Motor neuron (in vitro differentiated cells): ENCODE measurements at places on chromosomes 1 and 21. TPM values are rescaled to one million over a fixed set of nuclear protein-coding genes. Genes with fewer than 3 reads are reported as not detected.

GRCh38 chr1:38004284-38005108 is 818 bp downstream of the FHL3 start:
- peak; percentile 44 for ATAC-seq

DNA sequence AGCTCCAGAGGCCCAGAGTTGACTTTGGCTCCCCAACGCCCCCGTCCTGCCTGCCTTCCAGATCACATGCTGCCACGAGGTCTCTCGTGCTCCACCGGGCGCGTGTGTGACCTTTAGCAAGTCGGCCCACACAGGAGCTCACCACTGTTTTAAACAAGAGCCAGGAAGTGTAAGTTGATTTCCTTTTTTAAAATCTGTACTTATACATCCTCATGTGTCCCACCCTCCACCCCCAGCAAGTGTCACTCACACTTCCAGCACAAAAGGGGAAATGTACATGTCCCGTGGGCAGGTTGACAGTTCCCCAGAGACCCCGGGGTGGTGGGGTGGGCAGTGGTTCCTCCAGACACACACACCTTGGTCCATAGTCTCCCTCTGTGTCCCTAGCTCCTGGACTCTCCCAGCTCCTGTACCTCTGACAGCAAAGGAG is 84.4 kb downstream of the STUM start:
- no peak for ATAC-seq

DNA sequence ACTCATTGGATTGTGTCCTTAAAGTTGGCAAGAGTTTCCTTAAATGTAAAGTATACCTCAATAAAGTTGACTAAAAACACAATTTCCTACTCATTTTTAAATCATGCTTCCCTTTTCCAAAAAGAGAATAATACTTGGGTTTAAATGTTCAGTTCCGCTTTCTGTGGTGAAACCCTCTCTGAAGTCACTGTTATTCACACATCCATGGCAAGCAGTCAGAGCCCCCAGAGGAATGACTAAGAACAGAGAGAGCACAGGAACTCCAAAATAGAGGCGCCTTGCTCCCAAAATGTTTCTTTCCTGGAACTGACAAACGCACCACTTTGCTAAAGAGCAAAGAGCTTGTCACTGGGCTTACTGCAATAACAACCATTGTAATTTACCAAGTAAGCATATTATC is 142.5 kb downstream of the TIAM1 start:
- no peak for ATAC-seq

OBSCN gene
- 18.6 and 19.5 TPM in 2 replicates for total RNA-seq

GRCh38 chr1:162391790-162392563 is 10.4 kb downstream of the C1orf226 start:
- ATAC-seq, result peak; percentile 53

GRCh38 chr1:55560266-55560665 is 345.1 kb upstream of the USP24 start:
- no peak for ATAC-seq

GRCh38 chr1:125064481-125064880 is 3879.7 kb downstream of the SRGAP2C start:
- ATAC-seq, result no peak

GRCh38 chr1:8363186-8363766 is 45.4 kb downstream of the SLC45A1 start:
- ATAC-seq, result no peak

DNA sequence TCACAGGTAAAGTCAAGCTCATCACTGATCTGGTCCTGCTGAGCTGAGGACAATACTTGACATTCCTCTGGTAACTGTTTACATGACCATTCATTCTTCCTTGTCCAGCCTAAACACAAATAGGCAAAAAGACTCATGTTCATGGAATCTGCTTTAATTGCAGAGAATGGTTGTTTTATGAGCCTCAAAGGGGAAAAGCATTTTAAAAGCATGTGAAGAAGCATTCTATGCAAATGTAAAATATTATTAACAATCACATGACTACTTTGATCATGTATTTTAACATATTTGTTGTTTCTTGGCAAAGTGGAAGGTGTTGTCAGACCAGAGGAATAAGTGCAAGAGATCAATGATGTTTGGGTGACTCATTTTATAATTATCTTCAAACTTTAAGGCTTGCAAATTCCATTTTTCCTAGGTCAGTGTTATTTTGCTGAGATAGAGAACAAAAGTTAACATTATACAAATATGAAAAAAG is 133.7 kb downstream of the RUNX1 start:
- ATAC-seq, result no peak

GRCh38 chr1:201676641-201677040 is 137.7 kb downstream of the NAV1 start:
- no peak for ATAC-seq

- ATAC-seq, result no peak
Measured at GRCh38 chr1:61518670-61519400, 206.1 kb downstream of the TM2D1 start.

C8A gene
- not detected in 2 replicates for total RNA-seq

GRCh38 chr1:15489052-15489736 is 13.3 kb downstream of the CELA2B start:
- peak; percentile 42 for ATAC-seq

DOP1B gene
- 16.7 and 18.6 TPM in 2 replicates for total RNA-seq

DNA sequence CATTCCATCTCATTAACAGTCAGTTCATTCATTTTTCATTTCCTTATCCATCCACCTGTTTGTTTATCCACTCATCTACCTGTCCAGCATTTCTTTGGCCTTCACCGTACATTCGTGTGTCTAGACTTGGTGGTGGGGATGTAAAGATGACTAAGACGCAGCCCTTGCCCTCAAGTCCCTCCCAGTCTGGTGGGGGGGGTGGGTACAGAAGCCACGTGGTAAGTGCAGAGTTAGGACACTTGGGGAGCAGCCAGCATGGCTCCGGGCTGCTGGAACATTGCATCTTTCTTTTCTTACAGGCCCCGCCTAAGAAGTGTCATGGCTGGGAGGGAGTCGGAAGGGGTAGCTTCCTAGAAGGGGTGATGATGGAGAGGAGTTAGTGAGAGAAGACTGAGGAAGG is 17.2 kb downstream of the KIF26B start:
- no peak for ATAC-seq

DNA sequence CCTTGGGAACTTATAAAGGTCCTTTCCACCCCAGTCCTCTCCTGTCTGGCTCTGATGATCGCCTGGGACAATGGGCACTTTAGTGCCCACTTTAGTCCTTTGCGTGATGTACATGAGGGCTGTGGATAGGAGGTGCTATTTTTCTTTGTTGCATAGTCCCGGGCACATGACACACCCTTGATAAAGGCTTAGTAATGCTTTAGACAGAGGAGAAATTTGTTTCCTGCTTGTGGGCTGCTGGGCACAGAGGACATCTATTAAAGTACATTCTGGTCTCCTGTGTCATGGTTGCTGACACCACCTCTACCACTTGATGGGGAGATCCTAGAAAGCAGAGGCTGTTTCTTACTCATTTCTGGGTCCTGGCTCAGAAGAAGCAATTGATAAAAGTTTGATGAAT is 5.4 kb upstream of the KNCN start:
- ATAC-seq, result peak; percentile 86

DNA sequence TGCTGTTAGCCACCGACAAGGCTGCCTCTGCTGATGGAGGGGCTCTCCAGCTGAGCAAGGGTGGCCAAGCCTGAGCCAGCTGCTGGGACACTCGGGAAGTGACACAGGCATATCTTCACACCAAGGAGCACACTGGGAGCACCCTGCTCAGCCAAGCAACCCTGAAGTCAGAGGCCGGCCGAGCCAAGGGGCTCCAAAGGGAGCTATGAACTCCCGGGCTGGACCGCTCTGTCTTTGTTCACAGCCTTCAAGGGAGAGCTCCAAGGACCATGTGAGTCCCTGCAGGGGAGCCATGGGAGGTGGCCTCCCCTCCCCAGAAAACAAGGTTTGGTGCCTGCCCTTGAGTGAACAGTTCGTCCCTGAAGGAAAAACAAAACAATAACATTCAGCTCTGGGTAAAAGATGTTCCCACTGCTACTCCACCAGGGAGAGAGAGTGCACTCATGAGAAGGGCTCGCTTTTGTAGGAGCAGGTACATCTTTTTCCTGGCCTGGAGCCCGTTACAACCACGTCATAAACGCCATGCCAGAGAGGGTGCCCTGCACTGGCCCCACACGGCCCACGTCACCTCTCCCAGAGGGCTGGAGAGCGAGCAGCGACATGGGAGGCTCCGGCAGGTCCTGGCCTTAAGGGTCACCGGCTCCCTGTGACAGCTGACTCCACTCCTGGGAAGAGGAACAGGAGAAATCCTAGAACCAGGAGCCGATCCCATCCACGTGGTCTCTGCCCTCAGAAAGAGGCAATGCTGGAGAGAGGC is 56.3 kb upstream of the SLC25A33 start:
- ATAC-seq, result no peak

- ATAC-seq, result no peak
Measured at GRCh38 chr1:168279253-168279652, 1.4 kb upstream of the TBX19 start.

- peak; percentile 86 for ATAC-seq
Measured at GRCh38 chr1:62316135-62316534, 3.1 kb downstream of the KANK4 start.

SH3D21 gene
- total RNA-seq, result 2.8 and 3.8 TPM in 2 replicates

- peak; percentile 70 for ATAC-seq
Measured at GRCh38 chr1:204623894-204624361, 61.6 kb downstream of the LRRN2 start.

GRCh38 chr21:27454234-27454633 is 487.3 kb upstream of the ADAMTS5 start:
- ATAC-seq, result no peak

GRCh38 chr1:169694304-169695075 is 16.9 kb downstream of the SELL start:
- ATAC-seq, result no peak

- no peak for ATAC-seq
Measured at GRCh38 chr1:179001451-179001850, 24.2 kb upstream of the FAM20B start.

GRCh38 chr1:2936559-2937515 is 84.4 kb upstream of the ACTRT2 start:
- ATAC-seq, result no peak

DNA sequence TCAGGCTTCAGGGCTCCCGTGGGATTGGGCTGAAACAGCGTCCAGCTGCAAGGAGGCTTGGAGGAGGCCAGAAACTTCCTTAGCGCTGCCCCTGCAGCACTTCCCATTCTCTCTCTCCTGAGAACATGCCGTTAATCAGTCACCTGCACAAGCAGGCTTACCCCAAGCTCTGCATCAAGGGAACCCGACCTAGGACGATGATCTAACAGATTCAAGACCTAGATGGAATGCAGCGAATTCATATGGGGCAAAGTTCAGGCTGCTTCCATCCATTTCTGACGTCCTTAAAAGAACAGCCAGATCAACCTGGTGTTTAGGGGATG is 114.1 kb downstream of the ERG start:
- ATAC-seq, result peak; percentile 17

- ATAC-seq, result no peak
Measured at GRCh38 chr21:15763359-15763758, 33.6 kb downstream of the USP25 start.

GJB3 gene
- total RNA-seq, result 0.05 and 0.63 TPM in 2 replicates

RIMS3 gene
- total RNA-seq, result 0.31 and 0.38 TPM in 2 replicates

ILDR2 gene
- total RNA-seq, result 4.9 and 6.0 TPM in 2 replicates

GRCh38 chr1:11463177-11463576 is 15.8 kb upstream of the DISP3 start:
- no peak for ATAC-seq

FALEC gene
- total RNA-seq, result 2.0 and 2.3 TPM in 2 replicates

TEKT2 gene
- total RNA-seq, result 9.1 and 10.5 TPM in 2 replicates

- peak; percentile 27 for ATAC-seq
Measured at GRCh38 chr21:36218691-36219090, 62.1 kb downstream of the DOP1B start.

FAM163A gene
- 0.13 and 0.89 TPM in 2 replicates for total RNA-seq

DNA sequence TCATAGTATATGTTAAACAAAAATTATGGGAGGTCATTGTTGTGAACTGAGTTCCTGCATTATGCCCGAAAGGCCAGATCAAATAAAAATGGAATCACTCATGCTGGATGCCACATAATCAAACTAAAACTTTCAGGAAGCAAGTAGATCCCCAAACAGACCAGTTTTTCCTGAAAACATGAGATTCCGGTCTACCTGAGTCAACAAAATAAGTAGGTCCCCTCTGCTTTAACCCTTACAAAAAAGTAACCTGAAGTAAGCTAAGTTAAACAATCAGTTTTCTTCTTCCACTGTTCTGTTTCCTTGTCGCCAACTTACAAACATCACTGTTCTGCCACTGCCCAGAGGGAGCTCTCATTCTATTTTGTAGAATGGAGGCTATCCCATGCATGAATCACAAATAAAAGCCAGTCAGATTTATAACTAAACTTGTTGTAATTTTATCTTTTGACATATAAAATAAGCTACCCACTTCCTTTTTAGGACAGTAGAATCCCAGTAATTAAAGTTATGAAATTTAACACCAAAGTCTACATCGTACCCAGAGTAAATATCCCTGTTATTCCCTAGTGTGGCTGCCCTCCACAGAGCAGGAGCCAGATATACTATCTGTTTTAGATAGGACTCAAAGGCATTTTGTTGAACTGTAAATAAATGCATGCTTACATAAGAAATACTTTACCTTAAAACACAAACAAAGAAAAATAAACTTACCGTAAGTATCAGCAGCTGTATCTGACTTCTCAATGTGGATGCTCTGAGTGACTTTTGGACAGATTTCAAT is 149.4 kb downstream of the TIAM1 start:
- ATAC-seq, result no peak

C1orf53 gene
- total RNA-seq, result 8.9 and 9.9 TPM in 2 replicates

PPIAL4G gene
- total RNA-seq, result 0.13 and 0.27 TPM in 2 replicates

ICOSLG gene
- 0.56 and 1.0 TPM in 2 replicates for total RNA-seq

METTL13 gene
- 27.6 and 28.1 TPM in 2 replicates for total RNA-seq

DNA sequence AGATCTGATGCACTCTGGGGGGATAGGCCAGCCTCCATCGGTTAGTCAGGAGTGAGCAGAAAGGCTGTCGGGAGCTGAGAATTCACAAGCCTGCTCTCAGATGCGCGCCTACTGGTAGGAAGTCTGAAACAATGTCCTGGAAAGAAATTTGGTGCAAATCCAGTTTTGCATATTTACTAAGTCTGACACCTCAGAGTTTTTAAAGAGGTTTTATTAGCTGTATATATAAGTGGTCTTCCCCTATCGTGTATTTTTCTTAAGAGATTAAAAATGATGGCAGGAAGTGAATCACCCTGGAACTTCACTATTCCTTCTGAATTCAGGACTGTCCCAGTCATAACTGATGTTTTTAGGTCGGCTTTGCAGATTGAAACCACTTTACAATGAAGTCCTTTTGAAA is 99.8 kb upstream of the C1orf105 start:
- ATAC-seq, result no peak

OR2AK2 gene
- total RNA-seq, result 1.5 and 2.1 TPM in 2 replicates

GRCh38 chr21:32087447-32087846 is 191.4 kb downstream of the MIS18A start:
- peak; percentile 47 for ATAC-seq

MEX3A gene
- total RNA-seq, result 86.6 and 92.3 TPM in 2 replicates

GRCh38 chr1:97334454-97334853 is 586.4 kb downstream of the DPYD start:
- no peak for ATAC-seq

- no peak for ATAC-seq
Measured at GRCh38 chr1:24945354-24946326, 15.6 kb upstream of the RUNX3 start.
